Hematopoietic multipotent progenitor cell treated with erythropoietin and hydrocortisone succinate and interleukin-3 and kit ligand, for 17 days (in vitro differentiated cells): ENCODE measurements at places on chromosomes 7 and 10.
A peak's percentile ranks its signal among the peaks of the same experiment; 100 is the strongest.

DNA sequence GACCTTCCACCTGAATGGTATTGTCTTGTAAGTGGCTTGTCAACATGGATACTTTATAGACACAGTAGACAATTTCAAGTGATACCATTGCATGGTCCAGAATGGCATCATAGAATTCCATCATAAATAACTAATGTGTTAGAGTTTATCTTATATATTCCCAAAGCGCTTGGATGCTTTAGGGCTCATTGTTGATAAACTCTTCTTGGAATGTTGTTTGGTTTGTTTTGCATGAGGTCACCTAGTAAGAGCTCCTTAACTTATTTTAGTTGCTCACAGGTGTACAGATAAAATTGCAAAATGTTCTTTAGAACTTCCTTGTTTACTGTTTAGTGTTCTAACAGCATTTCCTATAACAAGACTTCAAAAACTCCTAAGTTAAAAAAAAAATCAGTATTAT, 36.8 kb downstream of the SRI start:
- no peak for DNase-seq

DNA sequence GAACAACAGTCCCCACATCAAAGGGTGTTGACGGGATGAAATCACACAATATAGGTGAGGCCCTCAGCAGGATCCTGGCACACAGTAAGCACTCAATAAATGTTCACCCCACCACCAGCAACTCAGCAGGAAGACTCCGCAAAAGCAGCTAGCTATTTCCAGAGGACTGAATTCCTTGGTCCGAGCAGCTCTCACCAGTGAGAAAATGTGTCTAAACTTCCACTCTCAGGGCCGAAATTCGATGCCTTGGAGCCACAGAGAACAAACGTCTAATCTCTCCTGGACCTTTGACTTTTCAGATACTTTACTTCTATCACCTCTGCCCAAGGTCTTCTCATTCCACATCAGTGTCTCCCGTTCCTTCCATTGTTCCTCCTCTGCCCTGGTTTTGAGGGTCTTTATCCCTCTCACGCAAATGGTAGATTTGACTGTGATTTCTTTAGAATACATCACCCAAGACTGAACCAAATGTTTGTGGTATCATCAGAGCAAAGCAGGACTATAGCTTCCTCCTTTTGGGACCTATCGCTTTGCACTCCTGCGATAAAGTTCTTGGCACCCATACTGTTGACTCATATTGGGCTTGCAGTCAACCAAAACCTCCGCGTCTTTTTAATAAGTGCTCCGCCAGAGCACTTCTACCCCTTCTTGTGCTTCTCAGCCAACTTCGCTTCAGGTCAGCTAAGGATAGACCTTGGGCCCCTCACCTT, 903 bp upstream of the NT5C2 start:
- DNase-seq: peak; percentile 89

- DNase-seq: peak; percentile 83
These were observed 65.3 kb downstream of the OR13A1 start for GRCh38 chr10:45249978-45250693.

DNA sequence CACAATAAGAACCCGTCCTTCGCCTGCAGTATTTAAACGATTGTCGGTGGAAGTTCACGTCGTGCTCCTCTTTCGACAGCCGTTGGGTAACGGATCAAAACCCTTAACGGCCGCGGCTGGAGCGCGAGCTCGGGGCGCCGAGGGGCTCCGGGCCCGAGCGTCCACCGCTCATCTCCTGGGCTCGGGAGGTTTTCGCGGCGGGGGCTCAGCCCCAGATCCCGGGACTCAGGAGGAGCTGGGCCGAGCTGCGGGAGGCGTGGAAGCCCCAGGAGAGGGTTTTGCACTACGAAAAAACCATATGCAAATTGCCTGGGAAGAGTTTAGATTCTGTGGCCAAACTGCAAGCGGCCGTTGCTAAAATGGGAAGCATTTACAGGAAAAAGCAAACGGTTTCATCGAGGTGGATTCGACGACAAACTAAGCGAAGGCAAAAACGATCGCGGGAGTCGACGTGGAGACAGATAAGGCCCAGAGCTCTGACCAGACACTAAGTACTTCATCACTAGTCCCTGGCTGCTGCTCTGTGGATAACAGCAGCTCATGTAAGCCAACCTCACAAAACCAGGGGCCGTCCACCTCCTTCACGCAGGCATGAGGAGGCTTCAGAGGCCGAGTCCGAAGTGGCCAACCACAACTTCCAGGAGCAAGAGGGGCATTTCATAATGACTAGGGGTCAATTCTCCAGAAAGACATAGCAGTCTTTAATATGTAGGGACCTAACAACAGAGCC, 129.7 kb downstream of the MARCHF5 start:
- no peak for DNase-seq

DNA sequence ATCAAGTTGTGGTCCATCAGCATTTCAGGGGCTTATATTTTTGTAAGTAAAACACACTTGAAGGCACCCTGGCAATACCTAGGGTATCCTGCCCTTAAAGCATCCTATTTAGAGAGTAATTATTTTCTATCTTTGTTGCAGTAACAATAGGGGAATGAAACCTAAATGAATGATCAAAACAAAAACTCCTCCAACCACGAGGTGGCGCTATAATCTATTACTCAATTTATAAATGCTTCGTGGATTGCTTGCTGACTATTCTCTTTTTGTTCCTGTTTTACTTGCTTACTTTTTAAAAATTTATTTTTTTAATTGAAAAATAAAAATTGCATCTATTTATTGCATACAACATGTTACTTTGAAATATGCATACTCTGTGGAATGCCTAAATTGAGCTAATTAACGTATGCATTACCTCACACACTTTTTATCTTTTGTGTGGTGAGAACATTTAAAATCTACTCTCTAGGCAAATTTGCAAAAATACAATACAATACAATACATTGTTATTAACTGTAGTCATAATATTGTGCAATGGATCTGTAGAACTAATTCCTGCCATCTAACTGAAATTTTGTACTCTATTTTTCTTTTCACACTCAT, 147.7 kb upstream of the BMPER start:
- DNase-seq: peak; percentile 21

- DNase-seq: no peak
These were observed 12.7 kb downstream of the TASOR2 start for GRCh38 chr10:5697342-5697741.

DNA sequence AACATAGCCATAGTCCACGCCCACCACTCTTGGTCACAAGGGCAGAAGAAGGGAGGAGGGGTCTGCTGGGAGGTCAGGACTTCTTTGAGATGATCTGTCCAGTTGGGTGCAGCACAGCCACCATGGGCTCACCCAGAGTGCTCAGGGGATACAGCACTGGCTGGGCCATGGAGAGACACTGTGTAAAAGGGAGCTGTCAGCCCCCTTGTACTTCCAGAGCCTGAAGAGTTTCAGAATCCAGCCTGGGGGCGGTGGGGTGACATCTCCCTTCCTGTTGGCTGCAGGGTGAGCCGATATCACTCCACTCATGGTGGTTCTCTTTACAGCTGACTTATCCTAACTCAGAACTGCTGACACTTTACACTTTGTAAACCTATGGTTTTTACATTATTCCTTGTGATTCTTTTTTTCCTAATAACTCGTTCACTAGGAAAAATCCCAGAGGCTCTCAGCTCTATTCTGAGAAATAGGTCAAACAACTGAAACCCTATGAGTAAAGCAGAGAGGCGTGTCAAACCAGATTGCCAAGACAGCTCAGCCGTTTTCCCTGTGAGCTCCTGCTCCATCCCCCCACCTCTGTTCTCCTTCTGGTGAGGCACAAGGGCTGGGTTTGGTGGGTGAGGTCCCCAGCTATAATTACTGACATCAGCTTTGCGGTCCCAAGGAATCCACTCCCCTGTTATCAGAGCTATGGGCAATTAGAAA, 3.2 kb upstream of the MRPS24 start:
- DNase-seq: no peak

DNA sequence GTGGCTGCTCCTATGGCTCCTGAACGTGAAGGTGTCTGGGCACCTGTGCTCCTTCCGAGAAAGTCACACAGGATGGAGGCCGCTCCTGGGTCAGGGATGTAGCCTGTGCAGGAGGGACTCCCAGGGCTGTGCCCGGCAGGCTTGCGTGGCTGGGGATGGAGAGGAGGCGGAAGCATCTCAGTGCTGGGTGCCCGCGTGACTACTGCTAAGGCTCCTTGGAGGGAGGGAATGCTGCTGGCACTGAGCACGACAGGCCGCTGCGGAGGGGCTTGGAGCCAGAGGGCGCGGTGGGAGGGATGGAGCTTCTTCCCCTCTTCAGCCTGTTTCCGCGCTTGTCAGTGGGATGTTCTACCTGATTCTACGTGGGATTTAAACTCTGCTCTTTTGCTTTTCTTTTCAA, 35.0 kb downstream of the ADCY1 start:
- no peak for DNase-seq
